ENCODE measurements at places on chromosomes 4 and X.

DNA sequence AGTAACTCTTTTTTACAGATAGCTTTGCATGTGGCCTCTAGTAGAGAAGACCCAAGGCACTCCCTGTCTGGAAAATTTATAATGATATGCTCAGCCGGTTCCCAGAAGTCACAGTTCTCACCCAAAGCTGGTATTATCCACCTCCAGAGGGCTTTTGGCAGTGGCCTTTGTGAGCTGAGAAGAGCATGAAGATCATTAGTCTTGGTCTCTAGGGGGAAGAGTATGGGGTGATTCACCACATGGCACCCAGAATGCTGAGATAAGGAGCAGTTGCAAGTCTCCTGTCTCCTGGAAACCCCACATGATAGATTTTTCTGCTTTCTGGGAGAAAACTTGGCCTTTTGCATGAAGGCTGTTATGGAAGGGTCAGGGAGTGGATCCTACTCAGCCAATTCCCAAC, 75.4 kb upstream of the PRPS1 start:
- DNase-seq: no peak

DNA sequence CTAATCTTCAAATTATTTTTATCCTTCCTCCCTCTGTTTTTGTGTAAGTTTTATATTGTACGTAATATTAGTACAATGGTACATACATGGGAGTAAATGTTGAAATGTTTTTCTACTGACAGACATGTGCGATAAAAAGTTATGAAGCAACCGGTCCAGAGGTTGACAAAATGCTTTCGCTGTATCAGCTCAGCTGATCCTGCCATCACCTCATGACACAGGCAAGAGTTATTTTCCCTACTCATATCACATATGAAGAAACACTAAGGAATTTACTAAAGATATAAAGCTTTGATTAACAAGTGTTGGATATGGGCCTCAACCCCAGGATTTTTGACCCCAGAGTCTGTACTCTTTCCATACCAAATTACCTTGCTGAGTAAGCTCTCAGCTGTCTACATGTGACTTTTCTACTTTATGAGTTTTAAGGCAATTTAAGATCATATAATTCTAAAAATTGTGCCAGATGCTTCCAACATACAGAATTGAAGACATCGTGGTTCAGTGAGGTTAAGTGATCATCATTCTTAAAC, 50.0 kb downstream of the CLCN5 start:
- no peak for DNase-seq

DNA sequence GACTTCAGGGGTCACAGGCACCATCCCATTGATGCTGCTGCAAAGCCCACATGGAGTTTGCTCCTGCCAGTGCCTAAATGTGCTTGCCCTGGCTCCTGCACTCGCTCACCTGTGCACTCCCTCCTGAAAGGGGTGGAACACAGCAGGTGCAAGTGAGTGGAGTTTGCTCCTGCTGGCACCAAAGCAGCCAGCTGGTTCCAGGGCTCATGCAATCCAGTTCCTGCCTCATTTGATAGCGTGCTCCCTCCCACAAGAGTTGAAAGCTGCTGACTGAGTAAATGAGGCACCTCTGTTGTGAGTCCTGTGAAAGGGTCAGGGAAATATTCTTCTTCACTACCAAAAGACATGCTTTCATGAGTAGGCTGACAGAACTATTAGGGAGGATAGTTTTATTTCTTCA, 30.5 kb downstream of the CXCL8 start:
- no peak for DNase-seq

GRCh38 chr4:26108054-26108453, 194.0 kb downstream of the SMIM20 start:
- no peak for DNase-seq

DNA sequence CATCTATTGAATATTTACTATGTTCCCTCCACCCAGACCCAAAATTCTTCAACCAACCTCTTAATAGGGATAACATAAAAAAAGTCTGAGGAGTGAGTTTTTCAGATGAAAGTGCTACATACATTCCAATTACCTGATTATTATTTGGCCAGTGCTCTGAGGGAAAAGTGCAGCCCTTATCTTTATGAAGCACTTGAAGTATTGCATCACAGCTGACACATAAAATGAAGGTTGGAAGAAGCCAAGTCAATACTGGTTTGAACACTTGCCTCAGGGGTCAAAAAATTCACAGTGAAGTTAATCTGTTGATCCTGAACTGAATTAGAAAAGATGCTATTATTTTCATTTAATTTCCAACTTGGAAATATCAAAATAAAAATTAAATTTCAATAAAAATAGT, 498.9 kb downstream of the INPP4B start:
- DNase-seq: no peak

DNA sequence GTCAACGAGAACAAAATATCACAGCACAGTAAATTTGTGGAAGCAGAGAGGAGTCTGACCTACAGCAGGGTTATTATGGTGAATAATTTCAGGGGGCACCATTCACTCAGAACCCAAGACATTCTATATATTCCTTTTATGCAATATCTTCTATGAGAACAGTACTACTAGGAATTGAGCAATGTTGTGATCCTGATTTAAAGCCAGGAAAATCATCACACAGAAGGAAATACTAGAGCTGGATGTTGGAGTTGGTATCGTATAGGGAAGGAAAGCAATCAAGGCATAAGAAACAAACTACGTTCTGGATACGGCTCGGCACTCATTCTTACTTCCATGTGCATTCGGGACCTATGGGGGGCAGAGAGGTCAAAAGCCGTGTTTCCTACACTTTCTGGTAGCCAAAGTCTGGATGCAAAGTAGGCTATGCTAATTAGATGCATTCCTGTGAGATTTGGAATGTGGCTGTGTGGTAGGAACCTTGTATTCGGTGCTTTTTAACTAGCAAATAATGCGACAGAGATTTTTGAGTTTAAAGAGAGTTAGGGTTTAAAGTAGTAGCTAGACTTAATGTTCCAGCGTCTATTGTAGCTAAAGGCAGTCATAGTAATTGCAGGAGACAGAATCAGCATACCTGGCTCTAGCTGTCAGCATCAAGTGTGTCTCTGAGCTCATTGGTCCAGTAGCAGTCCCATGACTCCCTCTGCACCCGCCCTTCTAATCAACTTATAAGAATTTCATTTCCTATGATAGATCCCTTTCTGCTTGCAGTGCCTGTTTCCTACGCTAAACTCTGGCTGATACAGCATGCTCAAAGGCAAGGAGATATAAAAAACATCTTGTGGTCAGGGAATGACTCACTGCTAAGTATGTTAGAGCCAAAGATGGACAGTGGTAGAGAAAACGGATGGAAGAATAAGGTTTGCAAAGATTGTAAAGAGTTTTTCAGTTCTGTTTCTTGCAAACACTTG, 43.3 kb upstream of the PDGFC start:
- DNase-seq: no peak

DNA sequence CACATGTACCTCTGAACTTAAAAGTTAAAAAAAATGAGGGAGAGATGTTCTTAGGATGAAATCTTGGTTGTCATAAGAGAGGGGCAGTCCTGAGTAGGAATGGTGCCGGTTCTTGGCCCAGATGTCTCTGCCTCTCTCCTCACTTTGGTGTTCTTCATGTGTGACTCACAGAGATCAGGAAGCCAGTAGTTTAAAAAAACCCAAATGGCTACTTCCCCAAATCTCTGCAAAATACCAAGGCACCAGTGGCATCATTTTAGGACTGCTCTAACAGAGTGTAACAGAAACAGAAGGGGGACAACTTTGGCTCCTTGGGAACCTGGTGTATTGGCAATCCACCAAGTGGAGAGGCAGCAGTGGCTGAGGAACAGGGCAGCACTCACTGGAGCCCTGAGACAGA, 116.8 kb downstream of the SCD5 start:
- DNase-seq: no peak

DNA sequence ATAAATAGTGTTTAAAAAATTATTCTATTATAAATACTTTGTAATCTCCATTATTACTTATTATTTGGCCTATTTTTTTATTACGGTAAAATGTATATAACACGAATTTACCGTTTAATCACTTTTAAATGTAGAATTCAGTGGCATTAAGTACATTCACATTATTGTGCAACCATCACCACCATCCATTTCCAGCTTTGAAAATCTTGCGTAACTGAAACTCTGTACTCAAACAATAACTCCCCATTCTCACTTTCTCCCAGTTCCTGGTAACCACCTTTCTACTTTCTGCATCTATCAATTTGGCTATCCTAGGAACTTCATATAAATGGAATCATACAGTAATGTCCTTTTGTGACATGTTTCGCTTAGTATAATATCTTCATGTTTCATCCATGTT, 45.7 kb downstream of the PASD1 start:
- no peak for DNase-seq

DNA sequence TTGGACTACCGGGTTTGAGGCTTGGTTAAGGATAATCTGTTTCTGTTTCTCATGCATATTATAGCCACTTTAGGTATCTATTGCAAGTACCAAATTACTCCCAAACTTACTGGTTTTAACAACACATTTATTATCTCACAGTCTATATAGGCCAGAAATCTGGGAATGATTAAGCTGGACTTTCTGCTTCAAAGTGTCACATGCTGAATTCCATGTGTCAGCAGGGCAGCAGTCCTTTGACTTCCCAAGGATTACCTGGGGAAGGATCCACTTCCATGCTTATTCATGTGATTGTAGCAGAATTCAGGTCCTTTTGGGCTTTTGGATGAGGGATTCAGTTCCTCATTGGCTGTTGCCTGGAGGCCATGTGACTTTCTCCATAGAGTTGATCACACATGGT, 349.0 kb upstream of the TRAM1L1 start:
- DNase-seq: no peak

GRCh38 chrX:151085207-151085606, 91.2 kb upstream of the GPR50 start:
- no peak for DNase-seq

GRCh38 chrX:134671294-134671693, 13.0 kb upstream of the PLAC1 start:
- DNase-seq: no peak

DNA sequence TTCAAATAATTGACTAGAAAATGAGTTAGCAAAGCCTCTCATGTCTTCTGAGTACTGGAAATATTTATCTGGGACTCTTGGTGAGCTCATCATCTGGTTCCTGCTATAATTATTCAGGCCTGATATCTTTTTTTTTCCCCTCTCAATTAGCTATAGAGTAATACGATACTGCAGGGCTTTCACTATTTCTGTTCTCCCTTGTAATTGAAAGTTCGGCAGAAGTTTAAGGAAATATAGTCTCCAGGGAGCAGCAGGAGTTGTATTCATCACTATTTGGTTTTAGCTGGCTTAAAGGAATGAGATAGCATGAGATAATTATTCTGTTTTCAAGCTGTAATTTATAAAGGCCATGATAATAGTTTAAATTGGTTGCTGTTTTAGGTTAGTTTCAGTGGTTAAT, 378.6 kb upstream of the EPHA5 start:
- DNase-seq: no peak

GRCh38 chr4:3073158-3074077, 920 bp downstream of the HTT-AS start:
- no peak for DNase-seq

GRCh38 chrX:77167993-77168392, 279.2 kb upstream of the FGF16 start:
- no peak for DNase-seq

GRCh38 chr4:2962614-2963174, 512 bp downstream of the NOP14 start:
- no peak for DNase-seq

DNA sequence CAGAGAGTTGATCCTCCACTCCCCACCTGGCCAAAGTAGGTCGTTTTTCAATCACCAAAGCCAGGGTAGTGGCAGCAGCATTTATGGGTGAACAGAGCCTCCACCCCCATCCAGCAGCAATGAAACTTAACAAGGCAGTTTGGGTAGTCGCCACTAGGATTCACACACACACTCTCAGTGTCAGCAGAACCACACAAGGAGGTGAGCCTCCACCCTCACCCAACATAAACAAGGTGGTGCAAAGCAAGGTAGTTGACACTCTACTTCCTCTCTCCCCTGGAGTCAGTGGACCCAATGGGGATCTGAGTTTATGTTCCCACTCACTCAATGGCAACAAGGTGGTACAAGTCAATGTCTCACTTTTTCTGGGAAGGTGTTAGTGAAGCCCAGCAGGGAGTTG, 50.4 kb upstream of the CCDC149 start:
- no peak for DNase-seq

- no peak for DNase-seq
Measured at GRCh38 chrX:78168065-78168464, 28.6 kb upstream of the TAF9B start.

- DNase-seq: no peak
Measured at GRCh38 chrX:114962209-114962608, 55.2 kb downstream of the IL13RA2 start.

GRCh38 chrX:40009462-40009851, 88.3 kb downstream of the BCOR start:
- no peak for DNase-seq

GRCh38 chrX:76109654-76110053, 63.2 kb upstream of the PBDC1 start:
- DNase-seq: no peak

DNA sequence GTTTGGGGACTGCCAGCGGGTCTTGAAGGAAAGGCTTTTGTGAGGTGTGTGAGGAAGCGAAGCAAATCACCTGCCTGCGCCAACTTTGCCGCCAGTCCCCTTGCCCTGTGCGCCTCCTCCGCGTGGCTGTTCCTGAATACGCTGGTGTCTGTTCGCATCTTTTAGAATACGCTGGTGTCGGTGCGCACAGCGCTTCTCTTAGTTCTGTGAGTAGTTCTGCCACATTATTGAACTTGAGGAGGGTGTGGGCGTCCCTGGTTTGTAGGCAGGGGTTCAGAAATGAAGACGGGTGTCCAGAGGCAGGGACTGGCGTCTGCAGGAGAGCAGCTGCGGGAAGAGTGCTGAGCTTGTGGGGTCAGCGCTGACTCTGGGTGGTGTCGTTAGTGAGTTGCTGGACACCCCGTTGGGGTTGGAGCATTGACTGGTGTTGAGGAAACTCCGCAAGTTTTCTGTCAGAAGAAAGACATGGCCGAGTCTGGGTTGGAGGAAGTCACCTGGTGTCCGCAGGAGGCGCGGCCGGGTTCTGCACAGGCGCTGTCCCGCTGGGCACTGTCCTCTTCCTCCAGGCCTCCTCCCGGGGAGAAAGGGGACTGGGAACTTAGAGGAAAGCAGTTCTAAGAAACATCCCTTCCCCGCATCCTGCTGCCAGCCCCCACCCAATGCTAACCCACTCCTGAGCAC, 930 bp downstream of the ZNF718 start:
- no peak for DNase-seq

- DNase-seq: peak; percentile 79
Measured at GRCh38 chr4:185471235-185472102, at the start of gene CCDC110. CCDC110 (minus strand) TSS chr4:185471733; CDS start chr4:185471683, 50 bp downstream.

GRCh38 chr4:169628579-169628978, 8.2 kb downstream of the CLCN3 start:
- no peak for DNase-seq

GRCh38 chr4:136841526-136841925, 690.8 kb downstream of the PCDH18 start:
- no peak for DNase-seq
